Choroid plexus epithelial cell (primary cell): ENCODE measurements at places on chromosomes 3 and 15.

DNA sequence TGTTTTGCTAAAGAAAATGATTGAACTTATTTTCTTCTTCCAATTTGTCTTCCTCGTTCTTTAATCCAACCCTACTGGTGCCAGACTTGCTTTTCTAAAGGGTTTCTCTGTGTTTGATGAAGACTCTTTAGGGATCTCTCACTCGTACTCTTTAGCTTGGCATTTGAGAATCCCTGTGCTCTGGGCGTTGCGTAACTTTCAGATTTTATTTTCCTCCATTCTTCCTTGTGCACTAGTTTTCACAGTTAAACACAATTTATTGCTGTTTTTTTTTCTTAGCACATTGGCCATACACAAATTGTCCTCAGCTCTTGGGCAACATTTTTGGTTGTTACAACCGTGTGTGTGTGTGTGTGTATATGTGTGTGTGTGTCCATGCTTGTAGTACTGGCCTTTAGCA lies 95.8 kb upstream of the ADAMTSL3 start:
- DNase-seq: no peak

DNA sequence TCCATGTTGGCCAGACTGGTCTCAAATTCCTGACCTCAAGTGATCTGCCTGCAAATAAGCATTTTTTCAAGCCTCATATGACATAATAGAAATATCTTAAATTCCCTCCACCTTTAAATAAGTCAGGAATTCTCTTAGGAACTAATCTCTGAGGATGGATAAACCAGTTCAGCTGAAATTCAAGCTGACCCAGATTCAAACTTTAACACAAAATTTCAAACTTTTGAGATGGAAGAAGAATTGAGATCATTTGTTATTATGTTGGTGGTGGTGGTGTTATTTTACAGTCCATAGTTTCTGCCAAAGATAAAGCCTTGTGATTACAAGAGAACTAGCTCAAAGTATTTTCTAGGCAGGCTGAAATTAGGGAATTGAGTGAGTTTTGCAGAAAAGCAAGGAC lies 85.5 kb downstream of the SSR3 start:
- no peak for DNase-seq

DNA sequence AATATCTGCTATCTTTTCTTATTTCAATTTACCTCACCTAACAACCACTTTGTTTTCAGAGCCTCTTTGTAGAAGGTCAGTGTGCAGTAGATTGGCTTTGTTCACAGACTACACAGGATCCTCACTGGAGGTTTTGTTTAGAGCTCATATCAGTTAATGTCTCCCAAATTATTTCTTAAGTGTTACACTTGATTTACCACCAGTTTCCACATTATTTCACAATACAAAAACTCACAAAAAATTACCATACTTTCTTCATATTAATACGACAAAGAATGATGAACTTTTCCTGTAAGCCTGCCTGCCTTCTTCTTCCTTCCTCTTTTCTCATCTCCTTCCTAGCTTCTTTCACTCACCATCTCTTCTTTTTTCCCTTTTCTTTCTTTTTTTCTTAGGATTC lies 133.3 kb downstream of the ALCAM start:
- no peak for DNase-seq

- peak; percentile 66 for DNase-seq
These were observed 136.4 kb upstream of the GOLGA6L4 start for GRCh38 chr15:84099181-84099580.

GRCh38 chr15:52498706-52499105 lies 30.0 kb downstream of the MYO5A start:
- DNase-seq: peak; percentile 30

- DNase-seq: no peak
These were observed 62.4 kb downstream of the TRIM71 start for GRCh38 chr3:32880225-32880624.

DNA sequence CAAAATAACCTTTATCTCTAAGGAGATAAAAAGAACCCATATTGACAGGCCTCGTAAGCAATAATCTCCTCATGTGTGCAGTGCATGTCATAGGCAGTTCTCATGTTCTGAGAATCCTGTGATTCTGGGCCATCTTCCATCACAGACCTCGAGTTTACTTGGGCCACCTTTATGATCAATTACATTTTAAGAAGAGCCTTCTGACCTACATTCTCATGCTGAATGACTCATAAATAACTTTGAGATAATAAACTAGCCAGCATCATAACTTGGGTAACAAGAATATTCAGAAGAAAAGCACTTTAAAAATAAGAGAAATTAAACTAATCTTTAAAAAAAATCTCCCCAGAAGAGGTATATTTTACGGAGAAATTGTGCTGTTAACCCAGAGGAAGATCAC lies 310.7 kb upstream of the ZNF717 start:
- peak; percentile 79 for DNase-seq

- peak; percentile 64 for DNase-seq
These were observed 146.0 kb upstream of the TNIK start for GRCh38 chr3:171606151-171606751.

DNA sequence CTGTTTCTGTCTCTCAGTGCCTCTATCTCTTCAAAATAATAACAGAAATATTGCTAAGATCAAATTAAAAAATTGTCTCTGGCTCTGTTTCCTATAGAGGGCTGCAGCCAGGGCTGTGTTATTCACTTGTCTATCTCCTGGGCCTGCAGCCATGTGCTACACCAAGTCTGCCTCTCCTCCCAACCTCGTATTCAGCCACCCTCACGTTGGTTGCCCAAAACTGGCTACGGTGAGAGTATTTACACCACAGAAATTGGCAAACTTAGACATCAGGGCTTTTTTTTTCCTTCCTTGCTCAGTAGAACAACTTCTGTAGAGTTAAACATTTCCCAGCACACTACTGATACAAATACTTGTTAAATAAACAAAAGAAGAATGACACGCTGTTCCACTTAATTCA lies 320.9 kb upstream of the ICE2 start:
- DNase-seq: no peak

DNA sequence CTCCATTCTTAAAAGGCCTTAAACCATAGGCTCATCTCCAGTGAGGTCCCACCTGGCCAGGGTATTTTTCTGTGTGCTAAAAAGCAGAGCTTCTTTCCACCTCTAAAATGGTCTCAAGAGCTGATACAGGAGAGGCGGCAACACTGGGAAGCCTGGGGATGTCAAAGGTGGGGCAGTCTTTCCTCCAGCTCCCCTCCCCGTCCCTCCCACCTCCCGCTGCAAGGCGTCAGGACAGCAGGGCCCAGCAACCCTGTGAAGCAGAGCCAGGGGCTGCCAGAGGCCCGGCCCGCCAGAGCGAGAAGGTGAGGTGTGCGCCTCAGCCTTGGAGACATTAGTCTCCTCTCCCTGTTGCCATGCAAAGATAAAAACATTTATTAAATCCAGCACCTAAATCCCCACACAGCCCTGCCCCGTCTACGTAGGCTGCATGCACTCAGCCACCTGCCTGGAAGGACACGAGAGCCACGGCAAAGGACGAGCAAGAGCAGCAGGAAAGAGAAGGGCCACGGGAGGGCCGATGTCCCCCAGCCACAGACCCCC lies 75.6 kb downstream of the FAM174B start:
- no peak for DNase-seq

GRCh38 chr3:78888635-78889034 lies 879.2 kb downstream of the ROBO1 start:
- no peak for DNase-seq

- peak; percentile 82 for DNase-seq
These were observed 39.0 kb downstream of the IL12A start for GRCh38 chr3:160027541-160028195.

GRCh38 chr3:106339551-106339950 lies 470.7 kb upstream of the CBLB start:
- DNase-seq: no peak

DNA sequence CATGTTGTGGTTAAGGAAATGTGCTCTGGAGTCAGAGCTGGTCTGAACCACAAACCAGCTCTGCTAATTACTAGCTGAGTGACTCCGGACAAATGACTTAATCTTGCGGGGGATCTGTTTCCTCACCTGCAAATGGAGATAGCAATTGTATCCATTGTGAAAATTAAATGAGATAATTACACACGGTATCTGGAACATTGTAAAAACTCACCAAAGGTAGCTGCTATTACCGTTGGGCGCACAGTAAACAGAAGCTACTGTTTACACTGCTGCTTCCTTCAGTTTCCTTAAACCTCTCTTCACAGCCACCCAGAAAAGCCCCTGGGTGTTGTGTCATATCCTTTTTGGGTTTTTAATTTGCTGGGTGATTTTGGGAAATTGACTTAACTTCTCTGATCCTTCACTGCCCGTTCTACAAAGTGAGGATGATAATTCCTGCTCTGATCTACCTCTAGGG lies 107.8 kb downstream of the MEGF11 start:
- no peak for DNase-seq

- no peak for DNase-seq
These were observed 21.0 kb downstream of the RAB8B start for GRCh38 chr15:63210151-63211091.

GRCh38 chr15:47194718-47195117 lies 522.6 kb upstream of the SEMA6D start:
- DNase-seq: peak; percentile 79

- DNase-seq: no peak
These were observed 312.9 kb downstream of the ZBBX start for GRCh38 chr3:167066977-167067786.

DNA sequence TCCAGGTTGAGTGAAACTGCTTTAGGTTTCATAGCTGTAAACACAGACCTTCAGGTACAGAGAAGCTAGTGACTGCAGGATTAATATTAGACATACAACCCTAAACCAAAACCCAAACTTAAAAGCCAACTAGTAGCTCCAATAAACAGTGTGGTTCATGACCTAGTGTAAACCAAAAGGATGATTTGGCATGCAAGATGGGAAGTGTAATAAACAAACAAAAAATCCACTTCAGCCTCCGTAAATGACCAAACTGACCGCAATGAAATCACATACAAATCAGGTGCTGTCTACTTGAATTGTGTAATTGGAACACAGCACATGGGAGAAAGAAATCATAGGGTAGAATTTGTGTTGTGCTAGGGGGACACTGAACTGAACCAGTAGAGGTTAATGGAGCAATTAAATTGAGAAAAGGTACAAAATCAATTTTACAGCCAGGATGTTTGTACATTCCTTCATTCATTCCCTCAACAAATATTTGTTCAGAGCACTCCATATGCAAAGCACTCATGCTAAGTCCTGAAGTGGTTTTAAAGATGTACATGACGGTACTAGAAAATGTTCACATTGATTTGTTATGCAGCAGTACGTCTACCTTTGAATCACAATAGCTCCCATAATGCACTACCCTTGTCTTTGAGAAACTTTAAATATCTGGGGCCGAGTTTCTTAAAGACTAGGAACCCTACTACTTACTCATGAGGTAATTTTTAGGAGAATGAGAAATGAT lies 21.4 kb upstream of the CHST2 start:
- DNase-seq: no peak

DNA sequence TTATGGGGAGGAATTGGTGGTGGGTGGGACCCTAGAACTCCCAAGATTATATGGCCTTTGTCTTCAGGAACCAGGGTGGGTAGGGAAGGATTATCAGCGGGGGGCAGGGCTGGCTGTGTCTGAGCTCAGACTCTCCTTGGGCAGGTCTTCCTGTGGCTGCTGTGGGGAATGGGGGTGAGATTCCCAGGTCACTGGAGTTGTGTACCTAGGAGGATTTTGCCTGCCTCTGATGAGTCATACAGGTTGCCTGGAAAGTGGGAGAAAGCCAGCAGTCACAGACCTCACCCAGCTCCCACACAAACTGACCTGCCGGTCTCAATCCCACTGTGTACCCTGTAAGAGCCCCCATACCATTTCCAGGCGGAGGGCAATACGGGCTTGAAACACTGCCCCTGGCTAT lies 209.9 kb upstream of the CNTN3 start:
- DNase-seq: no peak

GRCh38 chr3:189143771-189144170 lies 28.0 kb upstream of the TPRG1 start:
- no peak for DNase-seq

DNA sequence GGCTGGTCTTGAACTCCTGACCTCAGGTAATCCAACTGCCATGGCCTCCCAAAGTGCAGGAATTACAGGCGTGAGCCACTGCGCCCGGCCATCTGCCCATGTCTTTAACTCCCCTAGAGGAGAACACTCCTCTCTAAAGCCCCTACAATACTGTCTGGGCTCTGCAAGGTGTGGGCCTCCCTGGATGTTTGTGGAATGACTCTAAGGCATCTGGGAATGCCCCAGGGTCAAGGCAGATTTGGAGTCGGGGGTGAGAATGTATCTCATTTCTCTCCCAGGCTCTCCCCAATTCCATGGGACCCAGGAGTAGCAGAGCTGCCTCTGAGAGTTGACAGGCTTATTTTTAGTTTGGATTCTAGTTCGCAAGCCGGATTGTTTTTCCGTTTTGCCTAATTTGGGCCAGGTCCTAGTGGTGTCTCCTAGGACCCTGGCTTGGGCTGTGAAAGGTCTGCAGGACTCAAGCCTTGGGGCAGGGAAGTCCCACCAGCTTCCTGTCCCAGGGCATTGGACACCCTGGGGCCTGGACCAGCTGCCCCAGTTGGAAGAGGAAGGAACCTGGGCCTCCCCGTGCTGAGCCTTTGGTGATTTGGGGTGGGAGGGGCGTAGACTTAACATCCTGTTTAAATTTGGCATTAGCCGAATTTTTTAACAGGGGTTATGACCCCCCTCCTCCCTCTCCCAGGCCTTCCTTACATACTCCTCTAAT lies 53.5 kb downstream of the MAGEF1 start:
- DNase-seq: no peak

GRCh38 chr3:145183261-145183660 lies 977.7 kb downstream of the PLOD2 start:
- DNase-seq: peak; percentile 70

DNA sequence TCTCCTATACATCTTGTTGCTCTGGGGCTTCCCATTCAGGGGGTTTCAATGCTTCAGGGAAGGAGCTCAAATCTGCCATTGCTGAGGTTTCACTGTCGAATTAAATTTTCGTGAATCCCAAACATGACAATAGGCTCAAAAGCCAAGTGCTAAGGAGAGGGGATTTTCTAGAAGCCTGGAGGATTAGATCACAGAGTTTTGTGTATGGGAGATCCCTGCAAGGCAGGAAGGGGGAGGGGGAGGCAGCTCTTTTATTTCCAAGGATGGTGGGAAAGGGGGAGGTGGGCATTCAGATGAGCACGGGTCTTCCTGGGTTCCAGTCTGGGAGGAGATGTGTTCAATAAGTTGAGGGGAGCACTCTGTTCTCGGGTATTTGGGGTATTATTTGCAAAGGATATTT lies 69.9 kb upstream of the DLG1 start:
- no peak for DNase-seq

DNA sequence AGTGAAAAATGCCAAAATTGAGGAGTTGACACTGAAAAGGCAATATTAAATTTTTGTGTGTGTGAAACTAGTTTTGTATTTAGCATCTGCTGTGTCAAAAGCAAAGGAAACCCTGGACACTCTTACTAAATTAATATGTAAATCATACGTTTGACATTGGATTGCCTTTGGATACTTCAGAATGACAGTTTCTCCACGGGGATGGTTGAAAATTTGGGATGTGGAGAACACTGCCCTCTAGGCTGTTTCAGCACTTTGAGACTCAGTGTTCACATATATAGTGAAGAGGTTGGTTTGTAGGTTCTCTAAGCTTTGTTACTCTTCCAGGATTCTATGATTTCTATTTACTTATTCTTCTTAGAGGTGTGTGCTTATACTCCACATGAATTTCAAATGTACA lies 3.0 kb downstream of the ROBO2 start:
- DNase-seq: peak; percentile 16

GRCh38 chr15:63340878-63341277 lies 40.8 kb downstream of the CA12 start:
- DNase-seq: no peak

- peak; percentile 65 for DNase-seq
These were observed 47.2 kb upstream of the TEX55 start for GRCh38 chr3:119098619-119099222.
